ENCODE measurements at places on chromosomes 16 and 17.

GRCh38 chr16:2473446-2473926 is 1.4 kb upstream of the TBC1D24 start:
- DNase-seq, result no peak

GRCh38 chr16:74580833-74581232 is 26.1 kb downstream of the GLG1 start:
- no peak for DNase-seq

GRCh38 chr17:31413874-31414549 is 22.5 kb downstream of the RAB11FIP4 start:
- no peak for DNase-seq

DNA sequence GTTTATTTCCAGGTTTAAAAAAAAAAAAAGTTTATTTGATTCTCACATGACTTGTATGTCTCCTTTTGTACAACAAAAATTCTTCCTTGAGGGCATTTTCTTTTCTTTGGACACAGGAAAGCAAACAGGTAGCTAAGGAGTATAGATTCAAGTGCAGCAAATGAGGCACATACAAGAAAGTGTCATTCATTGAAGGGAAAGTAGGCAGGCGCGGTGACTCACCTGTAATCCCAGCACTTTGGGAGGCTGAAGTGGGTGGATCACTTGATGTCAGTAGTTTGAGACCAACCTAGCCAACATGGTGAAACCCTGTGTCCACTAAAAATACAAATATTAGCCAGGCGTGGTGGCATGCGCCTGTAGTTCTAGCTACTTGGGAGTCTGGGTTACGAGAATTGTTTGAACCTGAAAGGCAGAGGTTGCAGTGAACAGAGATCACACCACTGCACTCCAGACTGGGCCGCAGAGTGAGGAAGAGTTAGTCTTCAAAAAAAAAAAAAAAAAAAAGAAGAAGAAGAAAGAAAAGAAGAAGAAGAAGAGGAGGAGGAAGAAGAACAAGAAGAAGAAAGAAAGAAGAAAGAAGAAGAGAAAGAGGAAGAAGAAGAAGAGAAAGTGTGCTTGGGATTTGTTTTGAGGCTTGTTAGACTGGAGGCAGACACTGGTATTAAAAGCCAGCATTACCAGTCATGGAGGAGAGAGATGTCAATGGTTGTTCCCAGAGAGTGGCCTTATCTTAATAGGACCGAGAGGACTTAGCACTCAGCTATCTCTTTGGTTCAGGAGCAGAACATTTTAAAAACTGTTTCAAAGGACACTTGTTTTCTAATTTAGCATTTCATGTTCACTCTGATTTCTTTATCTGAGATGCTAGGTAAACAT is 19.7 kb downstream of the GINS3 start:
- DNase-seq, result no peak

- no peak for DNase-seq
These were observed 6.7 kb upstream of the B9D1 start for GRCh38 chr17:19369107-19369778.

DNA sequence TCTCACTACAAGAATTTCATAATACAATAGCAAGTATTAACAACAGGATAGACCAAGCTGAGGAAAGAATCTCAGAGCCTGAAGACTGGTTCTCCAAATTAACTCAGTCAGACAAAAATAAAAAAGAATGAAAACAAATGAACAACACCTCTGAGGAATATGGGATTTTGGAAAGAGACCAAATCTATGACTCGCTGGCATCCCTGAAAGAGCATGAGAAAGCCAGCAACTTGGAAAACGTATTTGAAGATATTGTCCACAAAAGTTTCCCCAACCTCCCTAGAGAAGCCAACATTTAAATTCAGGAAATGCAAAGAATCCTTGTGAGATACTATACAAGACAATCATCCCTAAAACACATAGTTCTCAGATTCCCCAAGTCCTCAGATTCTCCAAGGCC is 20.9 kb downstream of the NLRP1 start:
- no peak for DNase-seq

GRCh38 chr17:35560703-35561102 is at the start of gene SLFN14:
Gene SLFN14, minus strand, starts transcription at chr17:35560819. Its CDS starts 2,757 bp downstream, at chr17:35558062.
- no peak for DNase-seq

DNA sequence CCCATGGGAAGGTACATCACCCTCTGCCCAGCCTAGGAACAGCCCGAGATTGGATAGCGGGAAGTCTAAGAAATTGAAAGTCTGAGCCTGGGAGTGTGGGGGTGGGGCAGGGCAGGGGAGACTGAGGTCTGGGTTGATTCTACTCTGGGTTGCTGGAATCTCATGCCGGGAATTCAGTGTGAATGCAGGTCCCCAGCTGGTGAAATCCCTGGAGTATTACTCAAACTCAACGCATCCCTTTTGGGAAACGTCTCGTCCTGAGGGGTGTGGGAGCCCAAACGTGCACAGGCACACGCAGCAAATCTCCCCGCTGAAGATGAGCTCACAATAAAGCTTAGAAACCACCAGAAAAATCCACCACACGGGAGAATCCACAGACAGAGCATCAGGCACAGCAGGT is 55.4 kb downstream of the SOCS1 start:
- DNase-seq, result no peak

GRCh38 chr17:50769884-50770283 is 2.6 kb upstream of the ANKRD40CL start:
- DNase-seq, result no peak

- no peak for DNase-seq
These were observed 25.9 kb upstream of the FAAP100 start for GRCh38 chr17:81578038-81578441.

DNA sequence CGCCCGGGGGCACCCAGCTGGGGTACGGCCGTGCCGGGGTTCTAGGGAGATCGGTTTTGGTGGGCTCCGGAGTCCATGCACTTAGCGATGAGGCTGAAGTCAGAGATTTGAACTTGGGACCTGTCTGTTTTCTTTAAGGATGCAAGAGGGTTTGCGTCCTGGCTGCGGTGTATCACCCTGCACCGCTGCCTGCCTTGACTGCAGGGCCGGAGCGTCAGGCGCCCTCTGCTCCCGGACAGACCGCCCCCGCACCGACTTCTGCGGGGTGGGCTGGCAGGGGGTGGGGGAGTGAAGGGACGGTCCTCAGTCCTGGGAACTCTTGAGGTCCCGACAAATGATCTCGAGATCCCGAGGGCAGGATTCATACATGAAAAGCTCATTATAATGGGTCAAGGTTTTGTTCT is 701 bp downstream of the PDP2 start:
- no peak for DNase-seq

GRCh38 chr17:2002767-2003329 is 22.3 kb downstream of the RTN4RL1 start:
- no peak for DNase-seq

- peak; percentile 48 for DNase-seq
These were observed 526 bp downstream of the CBFB start for GRCh38 chr16:67029254-67030096.

DNA sequence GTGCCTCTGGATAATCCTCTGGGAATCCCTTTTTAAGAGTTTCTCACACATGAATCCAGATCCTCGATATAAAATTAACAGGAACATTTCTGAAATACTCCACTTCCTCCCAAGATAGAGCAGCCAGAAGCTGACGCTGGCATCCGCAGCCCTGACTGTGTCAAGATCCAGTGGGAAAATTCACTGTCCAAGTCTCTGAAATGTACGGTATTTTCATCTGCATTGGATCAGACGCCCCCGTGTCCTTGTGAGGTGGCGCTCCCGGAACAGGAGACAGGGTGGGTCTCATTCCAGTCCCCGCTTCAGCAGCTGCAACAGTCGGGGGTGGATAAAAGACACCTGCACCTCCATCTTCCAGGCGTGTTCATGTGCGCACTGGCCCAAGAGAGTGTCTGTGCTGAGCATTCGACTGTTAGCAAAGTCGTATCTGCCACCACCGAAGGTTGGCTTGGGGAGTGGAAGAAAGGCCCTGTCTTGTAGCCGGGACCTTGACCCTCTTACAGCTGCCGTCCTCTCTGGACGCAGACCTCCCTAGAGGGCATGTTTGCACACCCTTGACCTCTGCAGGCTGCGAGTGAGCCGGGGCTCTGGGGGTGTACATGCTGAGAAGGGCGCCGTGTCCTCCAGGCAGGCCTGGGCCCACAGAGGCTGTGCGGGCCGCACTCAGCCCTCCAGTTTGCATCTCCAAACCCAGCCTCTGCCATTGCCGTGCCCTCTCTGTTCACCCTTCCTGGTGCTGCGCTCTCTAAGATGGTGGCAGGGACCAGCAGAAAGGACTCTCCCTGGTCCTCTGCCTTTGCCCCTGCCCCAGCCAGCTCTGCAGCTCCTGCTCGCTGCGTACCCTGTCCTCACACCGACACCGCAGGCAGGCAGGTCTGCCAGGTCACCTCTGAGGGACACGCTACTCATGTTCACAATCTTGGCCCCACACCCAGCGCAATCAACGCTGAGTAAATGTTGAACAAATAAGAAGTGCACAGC is 72.0 kb upstream of the CHMP6 start:
- DNase-seq, result no peak

- DNase-seq, result no peak
These were observed 3.5 kb upstream of the LASP1NB start for GRCh38 chr17:38921756-38922411.

GRCh38 chr17:63914471-63914870 is 3.4 kb upstream of the CSHL1 start:
- no peak for DNase-seq

DNA sequence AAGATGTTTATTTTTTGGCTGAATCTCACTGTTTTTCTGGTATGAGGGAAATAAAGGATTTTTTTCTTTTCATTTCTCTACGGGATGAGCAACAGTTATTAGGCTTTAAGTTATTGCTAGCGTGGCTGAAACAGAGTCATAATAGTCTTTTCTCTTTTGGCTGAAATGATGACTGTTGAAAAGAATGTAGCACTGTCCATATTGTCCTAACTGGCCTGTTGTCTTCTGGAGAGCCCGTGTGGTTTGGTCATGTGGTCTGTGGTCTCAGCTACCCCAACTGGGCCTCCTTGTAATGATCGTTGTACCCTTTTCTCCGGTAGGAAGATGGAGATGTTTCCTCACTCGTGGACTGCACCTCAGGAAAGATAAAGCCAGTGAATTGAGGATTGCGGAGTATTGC is 36.6 kb downstream of the EPN2 start:
- no peak for DNase-seq

GRCh38 chr16:56347166-56347565 is 78.2 kb downstream of the AMFR start:
- DNase-seq, result no peak

DNA sequence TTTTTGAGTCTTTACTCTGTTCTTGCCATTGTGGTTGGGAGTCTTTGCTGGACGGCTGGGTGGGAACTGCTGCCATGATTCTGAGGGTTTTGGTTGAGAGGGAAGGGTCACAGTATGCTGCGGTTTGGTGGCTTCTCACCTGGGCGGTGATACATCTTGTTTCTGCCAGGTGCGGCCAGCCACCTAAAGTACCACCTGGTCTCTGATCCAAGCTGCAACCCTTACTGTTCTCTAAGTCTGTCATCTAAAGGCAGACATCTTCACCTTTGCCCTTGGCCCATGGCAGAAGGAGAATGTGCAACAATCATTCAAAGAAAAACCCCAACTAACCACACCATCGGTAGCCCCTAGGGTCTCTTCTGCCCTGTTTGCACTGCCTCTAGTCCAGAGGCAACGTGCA is 19.6 kb upstream of the MPO start:
- no peak for DNase-seq

DNA sequence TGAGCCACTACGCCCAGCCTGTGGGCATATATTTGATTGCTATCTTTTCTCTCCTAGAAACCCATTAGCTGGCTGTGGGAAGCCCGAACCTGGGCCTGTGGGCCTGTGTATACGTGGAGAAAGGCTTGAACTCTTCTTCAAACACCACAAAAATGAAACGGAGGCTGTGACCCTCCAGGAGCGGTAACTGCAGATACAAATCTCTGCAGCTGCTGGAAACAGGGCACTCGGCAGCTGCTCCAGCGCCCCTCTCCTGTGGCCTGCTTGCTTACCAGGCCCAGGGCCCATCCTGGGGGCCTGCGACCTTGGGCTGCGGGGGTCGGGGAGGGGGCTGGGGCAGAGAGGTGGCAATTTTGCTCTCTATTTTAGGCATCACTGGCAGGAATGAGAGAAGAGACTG is 28.0 kb upstream of the MTSS2 start:
- no peak for DNase-seq

- no peak for DNase-seq
These were observed 488 bp downstream of the TFAP4 start for GRCh38 chr16:4272114-4272956.

DNA sequence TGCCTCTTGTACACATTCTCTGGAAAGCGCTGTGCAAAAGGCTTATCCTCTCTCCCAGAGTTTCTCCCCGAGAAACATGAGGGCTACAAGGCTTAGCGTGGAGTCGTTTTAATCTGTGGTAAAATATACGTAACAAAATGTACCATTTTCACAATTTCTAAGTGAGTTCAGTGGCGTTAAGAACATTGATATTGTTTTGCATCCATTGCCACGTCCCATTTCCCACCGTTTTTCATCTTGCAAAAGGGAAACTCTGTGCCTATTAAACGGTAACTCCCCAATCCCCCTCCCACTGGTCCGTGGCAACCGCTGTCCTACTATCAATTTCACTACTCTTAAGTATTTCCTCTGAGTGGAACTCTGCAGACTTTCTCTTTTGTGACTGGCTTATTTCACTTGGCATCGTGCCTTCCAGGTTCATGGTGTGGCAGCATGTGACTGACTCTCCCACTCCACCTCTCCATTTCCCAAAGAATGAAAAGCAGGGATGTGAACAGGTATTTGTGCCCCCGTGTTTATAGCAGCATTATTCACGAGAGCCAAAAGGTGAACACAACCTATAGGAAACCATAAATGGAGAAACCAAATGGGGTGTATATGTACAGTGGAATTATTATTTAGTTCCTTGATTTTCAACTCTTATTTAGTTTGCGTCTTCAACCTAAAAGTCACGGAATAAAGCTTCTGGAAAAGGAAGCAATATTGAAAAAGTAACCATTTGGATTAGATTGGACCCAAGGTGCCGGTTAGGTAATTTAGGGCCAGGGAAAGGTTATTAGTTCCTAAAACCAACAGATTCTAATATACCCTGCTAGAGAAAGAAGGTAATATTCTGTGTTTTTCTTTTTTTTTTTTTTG is 1.1 kb upstream of the USP32 start:
- no peak for DNase-seq

GRCh38 chr16:12801511-12802042 is 2.1 kb downstream of the CPPED1 start:
- DNase-seq, result no peak

GRCh38 chr17:35284955-35285354 is 42.1 kb downstream of the SLFN5 start:
- no peak for DNase-seq

DNA sequence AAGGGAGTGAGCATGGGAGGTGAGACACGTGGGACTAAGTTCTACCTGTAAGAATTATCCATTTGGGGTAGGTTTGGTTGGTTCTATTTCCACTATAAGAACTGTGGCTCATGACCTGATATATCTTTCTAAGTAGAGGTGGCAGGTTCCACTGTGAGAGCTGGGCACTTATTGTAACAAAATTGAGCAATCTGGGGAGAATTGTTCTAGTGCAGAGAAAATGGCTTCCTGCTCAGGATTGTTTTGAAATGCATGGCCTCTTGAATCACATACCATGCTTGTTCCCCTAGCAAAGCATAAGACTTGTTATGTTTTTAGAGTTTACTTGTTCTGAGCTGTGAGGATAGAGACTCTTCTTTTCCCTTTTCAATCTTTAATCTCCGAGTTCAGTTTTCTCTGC is 125.9 kb downstream of the MAP2K6 start:
- DNase-seq, result no peak

GRCh38 chr16:30972872-30973271 is 12.1 kb upstream of the HSD3B7 start:
- DNase-seq, result no peak

GRCh38 chr17:75450270-75450669 is 6.2 kb upstream of the TMEM94 start:
- no peak for DNase-seq
